Daoy (cell line): ENCODE measurements at places on chromosomes 3 and 15.
A peak's percentile ranks its signal among the peaks of the same experiment; 100 is the strongest.

- no peak for DNase-seq
These were observed 1497.6 kb downstream of the OTOL1 start for GRCh38 chr3:162994165-162994564.

GRCh38 chr3:126486360-126486847 is 10.7 kb upstream of the ZXDC start:
- DNase-seq: no peak

DNA sequence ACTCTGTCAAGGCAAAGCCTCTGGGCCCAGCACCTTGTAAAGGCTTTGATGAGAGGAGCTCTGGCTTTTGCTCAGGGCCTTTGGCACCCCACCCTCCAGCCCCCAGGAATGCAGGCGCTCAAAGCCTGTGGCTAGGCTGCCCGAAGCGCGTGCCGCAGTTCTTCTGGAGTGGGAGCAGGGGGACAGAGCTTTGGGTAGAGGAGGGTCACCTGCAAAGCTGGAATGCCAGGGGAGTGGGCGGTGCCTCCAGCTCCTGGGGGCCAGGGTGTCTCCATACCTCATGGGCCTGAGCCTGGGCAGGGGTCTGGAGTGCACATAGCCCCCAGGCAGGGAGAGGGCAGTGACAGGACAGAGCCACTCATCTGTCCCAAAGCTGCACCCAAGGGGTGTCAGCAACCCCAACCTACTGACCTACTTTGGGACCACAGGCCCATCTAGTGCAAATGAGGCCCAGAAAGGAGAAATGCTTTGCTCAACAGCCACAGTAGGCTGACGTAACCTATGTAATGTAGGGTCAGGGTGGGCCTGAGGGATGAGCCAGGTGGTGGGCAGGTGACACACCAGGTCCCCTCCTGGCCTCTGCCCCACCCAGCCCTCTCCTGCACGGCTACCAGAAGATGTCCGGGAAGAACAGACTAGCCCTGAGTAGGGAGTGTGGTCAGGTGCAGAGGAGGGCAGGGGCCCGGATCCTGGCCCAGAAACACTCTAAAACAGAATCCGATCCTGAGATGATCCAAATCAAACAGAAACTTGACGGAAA is 2.2 kb upstream of the CALML4 start:
- no peak for DNase-seq

- DNase-seq: peak; percentile 15
These were observed 346.8 kb downstream of the CNTN3 start for GRCh38 chr3:74267588-74268184.

GRCh38 chr3:54710954-54711353 is 216.9 kb downstream of the LRTM1 start:
- DNase-seq: no peak

DNA sequence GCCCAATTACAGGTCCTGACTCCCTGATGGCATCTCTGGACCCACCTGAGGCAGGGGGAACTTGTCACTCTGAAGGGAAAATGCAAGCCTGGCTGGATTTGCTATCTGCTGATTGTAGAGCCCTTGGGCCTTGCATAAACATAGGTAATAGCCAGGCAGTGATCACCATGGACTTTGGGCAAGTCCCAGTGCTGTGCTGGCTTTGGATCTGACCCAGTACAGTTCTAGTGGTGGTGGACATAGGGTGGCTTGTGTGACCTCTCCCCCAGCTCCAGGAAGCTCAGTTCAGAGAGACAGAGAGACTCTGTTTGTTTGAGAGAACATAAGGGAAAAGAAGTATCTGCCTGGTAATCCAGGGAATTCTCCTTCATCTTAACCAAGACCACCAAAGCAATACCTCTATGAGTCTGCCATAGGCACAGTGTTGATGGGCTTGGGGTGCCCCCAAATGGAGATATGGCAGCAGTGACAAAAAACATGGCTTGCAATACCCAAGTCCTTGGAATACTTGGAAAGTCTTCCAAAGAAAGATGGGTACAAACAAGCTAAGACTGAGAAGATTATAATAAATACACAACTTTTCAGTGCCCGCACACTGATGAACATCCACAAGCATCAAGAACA is 348.5 kb downstream of the PYDC2 start:
- no peak for DNase-seq

DNA sequence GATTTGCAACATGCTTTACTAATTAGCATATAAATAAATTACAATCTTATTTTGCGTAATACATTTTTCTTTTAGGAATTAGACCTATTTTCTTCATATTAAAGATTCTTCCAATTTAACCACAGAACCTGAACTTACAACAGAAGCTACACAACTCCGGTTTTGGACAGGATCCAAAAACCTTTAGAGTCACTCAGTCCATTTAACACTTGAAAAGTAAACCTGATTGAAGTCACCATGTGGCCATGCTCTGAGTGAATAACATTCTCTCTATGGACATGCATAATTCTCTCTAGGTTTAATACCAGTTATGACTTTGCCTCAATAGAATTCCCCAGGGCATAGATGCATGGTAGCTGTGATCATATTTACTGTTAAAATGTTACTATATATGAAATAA is 751.0 kb downstream of the VGLL3 start:
- DNase-seq: no peak

DNA sequence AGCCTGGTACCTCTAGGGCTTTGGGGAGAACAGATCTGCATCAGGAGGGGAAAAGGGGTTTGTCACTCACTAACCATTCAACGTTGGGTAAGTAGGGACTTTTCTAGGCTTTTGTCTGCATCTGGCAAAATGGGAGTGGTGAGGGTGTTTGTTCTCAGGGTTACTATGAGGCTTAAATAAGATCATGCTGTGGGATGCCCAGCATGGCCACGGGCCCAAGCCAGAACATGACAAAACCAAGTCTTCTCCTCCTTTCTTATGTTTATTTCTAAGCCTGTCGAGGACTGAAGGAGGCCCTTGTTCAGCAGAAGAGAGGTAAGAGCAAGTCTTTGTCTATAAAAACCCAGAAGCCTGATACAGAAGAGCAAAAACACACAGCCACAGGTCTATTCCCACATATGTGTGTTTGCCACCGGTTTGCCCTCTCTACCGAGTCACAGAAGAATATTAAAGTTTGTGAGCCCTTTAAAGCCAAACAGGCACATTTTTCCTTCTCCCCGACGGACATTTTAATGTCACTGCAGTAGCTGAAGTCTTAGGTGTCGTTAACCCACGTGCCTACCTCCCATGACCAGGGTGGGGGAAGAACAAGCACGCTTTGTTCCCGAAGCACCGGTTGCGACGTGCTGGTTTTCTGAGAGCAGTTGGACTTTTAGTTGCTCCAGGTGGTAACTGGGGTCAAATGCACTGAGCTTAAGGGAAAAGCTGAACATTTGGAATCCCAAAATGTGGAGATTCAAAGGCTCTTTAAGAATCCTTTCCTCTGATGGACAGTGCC is 72.1 kb downstream of the NOX5 start:
- no peak for DNase-seq

GRCh38 chr15:92672102-92672501 is 16.5 kb upstream of the FAM174B start:
- DNase-seq: no peak

- no peak for DNase-seq
These were observed 49.0 kb downstream of the CASR start for GRCh38 chr3:122232485-122232884.

GRCh38 chr3:180802837-180803236 is 109.6 kb upstream of the FXR1 start:
- DNase-seq: no peak

GRCh38 chr3:188432802-188433520 is 279.0 kb downstream of the LPP start:
- no peak for DNase-seq

- peak; percentile 62 for DNase-seq
These were observed 5.4 kb upstream of the SENP7 start for GRCh38 chr3:101518421-101518871.

DNA sequence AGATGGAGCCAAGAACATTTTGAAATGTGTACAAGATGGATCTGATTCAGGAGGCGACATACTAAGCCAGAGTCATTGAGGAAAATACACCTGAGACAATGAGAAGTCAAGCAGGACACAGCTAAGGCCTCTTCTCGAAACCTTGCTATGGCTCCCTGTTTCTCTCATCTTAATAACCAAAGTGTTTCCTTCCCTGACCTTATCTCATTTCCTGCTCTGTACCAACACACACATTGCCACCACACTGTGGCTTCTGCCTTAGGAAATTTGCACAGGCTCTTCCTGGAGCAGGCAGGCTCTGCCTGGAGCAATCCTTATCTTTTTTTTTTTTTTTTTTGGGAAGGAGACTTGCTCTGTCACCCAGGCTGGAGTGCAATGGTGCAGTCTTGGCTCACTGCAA is 36.6 kb downstream of the OXSM start:
- DNase-seq: no peak

DNA sequence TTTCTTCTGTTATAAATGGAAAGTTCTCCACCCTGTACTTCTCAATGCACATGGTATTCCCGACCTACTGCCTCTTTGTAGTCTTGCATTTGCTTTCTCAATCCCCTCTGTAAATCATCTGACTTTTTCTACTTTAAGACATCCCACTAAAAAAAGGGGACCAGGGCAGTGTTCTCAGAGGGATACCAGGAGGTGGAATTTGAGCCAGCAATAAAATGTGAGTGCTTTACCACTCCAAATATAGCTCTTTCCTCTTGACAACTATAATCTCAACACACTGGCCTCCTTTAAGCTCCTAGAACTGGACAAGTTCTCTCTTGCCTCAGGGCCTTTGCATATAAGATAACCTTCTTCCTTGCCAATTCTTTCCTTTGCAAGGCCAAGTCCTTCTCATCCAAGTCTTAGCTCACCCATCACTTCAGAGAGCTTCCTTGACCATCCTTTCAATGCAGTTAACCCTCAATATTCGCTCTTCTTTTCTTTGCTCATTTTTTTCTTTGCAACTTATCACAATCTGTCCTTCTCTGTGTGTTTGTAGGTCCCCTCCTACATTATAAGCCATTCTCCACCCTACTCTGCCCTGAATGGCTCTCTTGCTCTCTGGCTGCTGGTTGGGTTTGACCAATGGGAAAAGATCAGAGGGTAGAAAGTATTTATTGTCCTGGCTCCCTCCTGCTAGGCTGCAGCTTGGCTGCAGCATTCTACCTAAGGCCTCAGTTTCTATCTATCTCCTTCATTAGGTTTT is 93.4 kb downstream of the PRICKLE2 start:
- no peak for DNase-seq

GRCh38 chr3:12557473-12558100 is 700 bp downstream of the MKRN2 start:
- no peak for DNase-seq

DNA sequence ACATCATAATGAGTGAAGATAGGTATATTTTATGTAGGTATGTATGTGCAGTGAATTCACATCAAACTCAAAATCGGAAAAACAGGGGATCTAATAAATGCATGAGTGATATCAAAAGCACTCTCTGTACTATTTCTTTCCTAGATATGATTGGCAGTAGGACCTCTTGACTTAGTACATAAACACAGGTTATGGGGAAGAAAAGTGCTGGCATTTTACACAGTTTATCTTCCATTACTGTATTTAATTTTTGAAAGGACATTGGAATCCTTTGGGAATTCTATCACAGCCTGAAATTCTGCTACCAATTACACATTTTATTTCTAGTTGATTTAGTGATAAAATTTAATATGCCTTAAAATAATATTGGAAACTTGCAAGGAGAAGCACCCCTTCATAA is 470.5 kb upstream of the ONECUT1 start:
- no peak for DNase-seq

GRCh38 chr3:30527720-30528119 is 78.7 kb upstream of the TGFBR2 start:
- DNase-seq: no peak

DNA sequence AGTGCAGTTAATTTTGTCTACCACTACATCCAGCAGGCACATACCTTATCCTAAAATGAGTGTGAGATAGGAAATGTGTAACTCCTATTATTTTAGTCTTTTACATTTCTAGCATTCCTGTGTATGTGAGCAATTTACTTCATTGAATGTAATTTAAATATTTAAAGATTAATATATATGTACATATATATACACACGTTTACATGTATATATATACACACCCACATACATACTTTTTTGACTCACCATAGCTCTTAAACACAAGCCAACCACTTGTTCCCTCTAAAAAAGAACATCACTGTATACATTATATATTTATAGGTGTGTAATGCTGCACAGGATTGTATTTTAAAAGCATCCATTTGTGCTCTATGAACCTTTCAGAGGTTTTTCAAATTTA is 425.6 kb upstream of the NECTIN3 start:
- no peak for DNase-seq
